Activated CD8-positive, alpha-beta memory T cell treated with anti-CD3 and anti-CD28 coated beads for 24 hours (primary cell): ENCODE measurements at places on chromosomes 16 and 17.
A peak's percentile ranks its signal among the peaks of the same experiment; 100 is the strongest.

DNA sequence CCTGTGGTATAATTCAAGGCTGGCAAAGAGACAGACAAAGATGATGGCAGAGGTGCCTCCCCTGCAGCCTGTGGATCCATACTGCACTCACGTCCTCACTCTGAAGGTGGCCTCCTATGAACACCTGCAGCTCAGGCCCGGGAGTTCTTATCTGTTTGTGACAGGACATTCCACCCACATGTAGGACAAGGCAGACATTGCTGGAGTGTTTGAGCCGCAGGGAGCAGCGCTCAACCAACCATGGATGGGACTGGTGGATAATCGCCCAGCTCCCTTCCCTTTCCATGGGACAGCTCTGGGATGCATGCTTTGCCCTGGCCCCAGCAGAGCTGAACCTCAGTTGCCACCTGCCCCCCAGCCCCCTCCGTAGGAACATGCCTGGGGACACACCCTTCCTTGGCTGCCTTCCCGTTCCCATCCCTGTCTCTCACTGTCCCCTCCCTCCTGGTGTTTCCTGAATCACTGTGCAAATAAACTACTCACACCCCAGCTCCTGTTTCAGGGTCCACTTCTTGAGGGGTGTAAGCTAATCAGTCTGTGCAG is 22.2 kb downstream of the ITPRIPL2 start:
- no peak for DNase-seq

DNA sequence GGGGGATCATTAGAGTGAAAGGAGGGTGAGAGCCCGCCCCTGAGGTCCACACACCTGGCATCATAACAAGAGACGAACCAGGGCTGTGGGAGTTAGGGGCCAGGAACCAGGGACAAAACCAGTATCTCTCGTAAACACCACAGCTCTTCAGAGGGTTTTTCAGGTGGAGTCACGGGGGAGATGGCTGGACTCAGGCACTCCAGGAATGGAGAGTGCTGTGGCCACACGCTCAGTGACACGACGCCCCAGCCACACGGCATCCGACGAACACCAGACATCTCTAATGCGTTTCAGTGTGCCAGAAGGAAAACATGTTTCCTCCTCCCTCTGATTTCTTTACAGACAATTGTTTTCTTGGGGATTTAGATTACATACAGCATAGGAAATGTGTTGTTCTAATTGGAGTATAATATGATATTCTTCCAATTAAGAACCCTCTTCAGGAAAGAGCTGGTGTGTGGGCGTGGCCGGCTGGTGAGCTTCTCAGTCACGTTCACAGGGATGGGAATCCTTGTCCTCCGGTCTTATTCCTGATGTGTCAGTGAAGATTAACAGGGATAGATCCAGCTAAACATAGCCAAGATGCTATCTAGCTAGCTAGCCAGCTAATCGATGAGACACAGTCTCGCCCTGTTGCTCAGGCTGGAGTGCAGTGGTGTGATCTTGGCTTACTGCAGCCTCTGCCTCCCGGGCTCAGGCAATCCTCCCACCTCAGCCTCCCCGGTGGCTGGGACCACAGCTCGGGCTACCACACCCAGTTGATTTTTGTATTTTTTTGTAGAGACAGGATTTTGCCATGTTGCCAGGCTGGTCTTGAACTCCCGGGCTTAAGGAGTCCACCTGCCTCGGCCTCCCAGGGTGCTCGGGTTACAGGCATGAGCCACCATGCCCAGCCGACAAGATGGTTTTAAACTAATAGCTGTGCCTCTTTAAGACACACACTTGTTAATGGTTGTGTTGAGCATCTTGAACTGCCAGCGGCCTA is 98.6 kb downstream of the BANP start:
- DNase-seq: no peak

GRCh38 chr16:49605536-49606254 is 232.1 kb downstream of the C16orf78 start:
- DNase-seq: no peak

DNA sequence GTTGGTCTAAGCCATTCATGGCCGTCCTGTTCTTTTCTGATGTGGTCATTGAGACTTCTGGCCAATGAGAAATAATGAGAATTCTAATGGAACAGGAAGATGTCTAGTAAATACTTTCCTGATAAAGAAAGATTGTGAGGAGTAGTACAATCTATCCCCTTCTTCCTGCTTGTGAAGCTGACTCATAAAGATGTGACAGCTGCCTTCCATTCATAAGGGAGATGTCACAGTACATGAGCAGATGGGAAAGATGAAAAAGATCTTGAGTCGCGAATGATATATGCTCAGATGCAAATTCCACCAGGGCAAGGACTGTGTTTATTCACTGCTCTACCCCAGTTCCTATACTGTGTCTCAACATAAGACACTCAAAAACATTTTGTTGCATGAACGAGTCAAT is 111.7 kb upstream of the FOXF1 start:
- DNase-seq: no peak

DNA sequence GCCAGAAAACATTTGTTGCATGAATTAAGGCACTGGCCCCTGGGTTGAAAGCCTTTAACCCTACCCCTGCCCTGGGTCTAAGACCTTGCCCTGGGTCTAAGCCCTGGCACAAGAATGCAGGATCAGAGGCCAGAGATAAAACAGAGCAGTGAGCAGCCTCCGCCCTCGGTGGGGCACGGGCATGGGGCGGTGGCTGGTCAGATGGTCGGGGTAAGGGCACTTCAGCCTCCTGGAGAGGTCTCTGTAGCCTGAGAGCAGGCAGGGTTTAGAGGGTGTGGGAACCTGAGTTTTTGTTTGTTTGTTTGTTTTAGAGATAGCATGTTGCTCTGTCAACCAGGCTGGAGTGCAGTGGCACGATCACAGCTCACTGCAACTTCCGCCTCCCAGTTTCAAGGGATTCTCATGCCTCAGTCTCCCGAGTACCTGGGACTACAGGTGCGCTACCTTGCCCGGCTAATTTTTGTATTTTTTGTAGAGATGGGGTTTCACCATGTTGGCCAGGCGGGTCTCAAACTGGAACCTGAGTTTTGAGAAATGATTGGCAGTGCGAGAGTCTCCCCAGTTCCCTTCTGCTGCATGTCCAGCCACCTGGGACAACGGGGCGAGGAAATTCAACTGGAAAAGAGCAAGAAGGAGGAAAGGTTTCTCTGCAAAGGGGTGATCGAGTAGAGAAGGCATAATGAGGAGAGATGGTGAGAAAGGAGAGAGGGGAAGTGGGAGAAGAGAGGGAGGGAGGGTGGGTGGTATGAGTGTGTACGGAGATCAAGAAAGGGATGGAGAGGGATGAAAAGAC is 27.7 kb downstream of the TNS4 start:
- DNase-seq: no peak

- DNase-seq: no peak
These were observed 32.1 kb upstream of the IL17C start for GRCh38 chr16:88606148-88606757.

DNA sequence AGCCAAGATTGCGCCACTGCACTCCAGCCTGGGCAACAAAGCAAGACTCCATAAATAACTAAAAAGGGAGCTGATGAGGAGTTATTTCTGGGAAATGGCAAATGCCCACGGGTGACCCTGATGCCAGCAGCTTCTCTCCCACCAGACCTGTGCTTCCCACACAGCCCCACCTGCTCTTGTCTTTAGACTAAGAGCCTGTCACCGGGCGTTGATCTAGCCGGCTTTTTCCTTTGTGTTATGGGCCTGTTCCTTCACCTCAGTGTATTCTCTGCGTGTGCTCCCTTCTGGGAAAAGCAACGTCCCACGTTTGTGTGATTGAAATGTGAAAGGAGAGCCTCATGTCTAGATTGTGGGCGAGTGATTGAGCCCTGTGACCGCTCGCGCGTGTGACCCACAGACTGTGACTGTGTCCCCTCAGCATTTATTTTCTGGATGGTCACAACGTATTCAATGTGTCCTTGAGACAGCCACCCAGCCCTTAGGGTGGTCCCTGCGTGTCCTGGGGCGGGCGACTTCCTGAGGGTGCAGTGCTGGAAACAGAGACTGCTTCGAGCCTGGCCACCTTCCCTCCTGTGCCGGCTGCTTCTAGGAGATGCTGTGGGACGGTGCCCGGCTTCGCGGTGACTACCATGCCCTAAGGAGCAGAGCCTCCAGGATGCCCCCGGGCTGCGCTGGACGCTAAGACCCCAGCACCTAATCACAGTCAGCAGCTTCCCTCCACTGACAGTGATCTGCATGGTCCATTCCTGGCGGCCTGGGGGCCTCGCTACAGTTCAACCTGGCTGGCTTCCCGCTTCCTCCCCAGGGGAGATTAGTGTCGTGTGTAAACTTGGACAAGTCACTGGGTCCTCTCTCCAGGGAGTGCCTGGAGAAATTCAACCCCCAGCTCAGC is 7.8 kb upstream of the RNPS1 start:
- no peak for DNase-seq

- no peak for DNase-seq
These were observed 9.9 kb downstream of the MTSS2 start for GRCh38 chr16:70675851-70676513.

- DNase-seq: no peak
These were observed 1.5 kb upstream of the CLDN7 start for GRCh38 chr17:7263801-7264078.

DNA sequence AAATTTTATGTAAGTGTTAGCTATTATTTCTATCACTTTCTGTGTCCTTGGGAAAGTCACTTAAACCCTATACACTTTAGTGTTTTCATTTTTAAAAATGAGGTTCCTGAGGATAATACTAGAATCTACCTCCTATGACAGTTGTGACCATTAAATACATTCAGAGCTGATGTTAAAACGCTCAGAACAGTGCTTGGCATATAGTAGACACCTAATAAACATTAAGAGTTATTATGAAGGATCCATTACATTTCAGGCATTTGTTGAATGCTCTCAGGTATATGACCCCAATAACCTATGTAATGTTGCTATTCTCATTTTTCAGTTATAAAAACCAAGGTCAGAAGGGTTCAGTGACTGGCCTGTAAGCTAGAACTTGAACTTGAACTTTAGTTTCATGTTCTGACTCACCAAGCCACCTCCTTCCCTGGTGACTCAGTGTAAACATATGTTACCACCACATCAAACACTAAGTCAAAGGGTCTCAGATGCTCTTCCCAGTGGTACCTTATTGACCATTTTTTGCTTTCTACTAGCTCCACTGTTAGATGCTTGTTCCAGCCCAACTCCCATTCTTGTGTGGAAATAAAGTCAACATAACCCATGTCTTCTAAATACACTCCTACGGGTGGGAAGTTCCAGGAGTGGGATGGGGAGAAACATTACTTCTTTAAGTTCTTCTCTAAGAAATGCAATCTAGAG is 47.6 kb downstream of the HSD17B2 start:
- no peak for DNase-seq

DNA sequence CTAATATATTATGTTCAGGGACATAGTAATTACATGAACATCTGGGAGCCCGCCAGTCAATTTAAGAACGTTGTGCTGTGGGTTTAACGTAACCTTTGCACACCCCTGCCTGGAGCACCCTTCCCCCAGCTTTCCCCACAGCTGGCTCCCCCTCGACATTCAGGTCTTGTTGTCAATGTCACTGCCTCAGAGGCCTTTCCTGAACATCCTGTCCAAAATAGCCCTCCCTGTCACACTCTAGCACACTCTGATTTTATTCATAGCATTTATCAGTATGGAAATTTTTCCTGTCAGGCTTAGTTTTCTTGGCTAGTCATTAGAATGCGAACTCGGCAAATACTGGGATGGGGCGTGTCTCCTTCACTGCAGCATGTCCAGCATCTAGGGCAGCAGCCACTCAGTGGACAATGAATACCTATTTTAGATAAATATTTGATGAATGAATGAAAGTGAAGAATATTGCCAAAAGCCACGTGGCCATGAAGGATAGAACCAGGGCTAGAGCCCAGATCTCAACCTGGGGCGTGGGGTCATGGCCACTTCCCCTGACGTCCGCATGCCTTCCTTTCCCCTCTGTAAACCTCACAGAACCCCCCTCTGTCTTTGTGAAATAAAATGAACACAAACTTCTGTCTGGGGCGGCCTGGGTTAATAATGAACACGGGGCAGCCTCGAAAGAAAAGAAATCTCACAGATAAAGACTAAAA is 10.5 kb downstream of the PIK3R6 start:
- DNase-seq: peak; percentile 28

- DNase-seq: no peak
These were observed 51.7 kb downstream of the NXN start for GRCh38 chr17:927611-928461.

- DNase-seq: no peak
These were observed 32.9 kb upstream of the FBXO47 start for GRCh38 chr17:39000021-39000601.

- no peak for DNase-seq
These were observed 48.6 kb downstream of the ABCA8 start for GRCh38 chr17:68906638-68907037.

- no peak for DNase-seq
These were observed 133.3 kb downstream of the PARN start for GRCh38 chr16:14496786-14497185.

- DNase-seq: no peak
These were observed 218.3 kb downstream of the CDH13 start for GRCh38 chr16:82845116-82845515.

GRCh38 chr16:67115639-67116038 is 5.9 kb downstream of the PHAF1 start:
- no peak for DNase-seq

- no peak for DNase-seq
These were observed 199.1 kb downstream of the TMEM114 start for GRCh38 chr16:8391257-8391656.

GRCh38 chr17:27840688-27841087 is 40.4 kb upstream of the NOS2 start:
- DNase-seq: no peak

DNA sequence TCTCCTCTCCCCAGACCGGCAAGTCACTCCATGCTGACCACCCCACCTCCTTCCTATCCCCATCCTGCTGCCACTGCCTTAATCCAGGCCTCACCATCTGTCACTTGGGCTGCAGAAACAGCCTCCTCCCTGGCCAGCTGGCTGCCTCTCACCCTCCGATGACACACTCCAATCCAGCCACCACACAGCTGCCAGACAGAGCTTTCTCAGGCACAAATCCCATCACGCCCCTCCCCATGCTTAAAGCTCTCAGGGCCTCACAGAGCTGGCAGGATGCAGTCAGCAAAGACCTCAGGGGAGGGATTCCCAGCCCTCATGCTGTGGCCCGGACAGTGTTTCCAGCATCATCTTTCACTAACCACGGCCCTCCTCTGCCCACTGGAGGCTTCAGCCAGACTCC is 13.7 kb downstream of the CAMKK1 start:
- DNase-seq: no peak

DNA sequence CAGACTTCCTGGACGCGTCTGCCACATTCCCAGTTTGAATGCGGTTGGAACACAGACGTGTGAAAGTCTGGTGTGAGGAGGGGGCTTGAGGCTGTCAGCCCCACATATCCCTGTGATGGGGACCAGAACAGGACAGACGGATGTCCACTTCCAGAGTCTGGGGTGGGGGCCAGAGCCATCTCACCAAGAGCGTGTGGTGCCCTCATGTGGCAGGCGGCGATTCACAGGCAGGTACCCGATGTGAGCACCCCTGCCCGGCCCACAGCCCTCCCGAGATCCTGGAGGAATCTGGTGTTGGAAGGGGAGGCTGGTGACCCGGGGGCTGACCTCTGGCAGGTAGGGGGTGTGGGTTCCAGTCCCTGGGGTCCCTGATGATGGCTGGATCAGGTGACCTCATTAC is 51.5 kb downstream of the ENGASE start:
- DNase-seq: no peak

GRCh38 chr16:74726716-74727115 is 26.1 kb upstream of the MLKL start:
- peak; percentile 67 for DNase-seq

GRCh38 chr17:5500247-5500588 is 13.9 kb downstream of the MIS12 start:
- peak; percentile 66 for DNase-seq
